ENCODE measurements at places on chromosomes 6 and 20. TPM values are rescaled to one million over a fixed set of nuclear protein-coding genes. Genes with fewer than 3 reads are reported as not detected.

MOXD1 gene
- 4.2 TPM for total RNA-seq

- DNase-seq = no peak
Measured at GRCh38 chr6:29892696-29893095, 49.6 kb upstream of the HLA-A start.

KIFC1 gene
- total RNA-seq = 1.0 TPM

NKX2-2 gene
- 0.23 TPM for total RNA-seq

- no peak for DNase-seq
Measured at GRCh38 chr6:170289951-170290295, 955 bp downstream of the DLL1 start.

All from posterior vena cava (tissue), 2 donors.